Prostate gland (tissue), 2 donors: ENCODE measurements at places on chromosomes 16 and 17. TPM values are rescaled to one million over a fixed set of nuclear protein-coding genes. Genes with fewer than 3 reads are reported as not detected.
A peak's percentile ranks its signal among the peaks of the same experiment; 100 is the strongest.

RND2 gene
- 4.3 TPM for total RNA-seq

TNP2 gene
- not detected for total RNA-seq

PIK3R5 gene
- 3.2 TPM for total RNA-seq

ADAT1 gene
- 66.0 TPM for total RNA-seq

IL34 gene
- 16.6 TPM for total RNA-seq

TBC1D3C gene
- total RNA-seq = not detected

CLDN7 gene
- total RNA-seq = 45.8 TPM

SLC4A1 gene
- total RNA-seq = not detected

GNG13 gene
- total RNA-seq = not detected

C16orf89 gene
- total RNA-seq = 29.4 TPM

DCAKD gene
- total RNA-seq = 91.1 TPM

DNAI2 gene
- total RNA-seq = not detected

FBXL16 gene
- 6.1 TPM for total RNA-seq

SLC16A5 gene
- total RNA-seq = 66.4 TPM

CCL4 gene
- total RNA-seq = 1.5 TPM

GRCh38 chr17:74776044-74776962 is at the start of gene NAT9:
TSS of gene NAT9 (minus strand) at chr17:74776345. CDS start at chr17:74775698, 647 bp downstream.
- DNase-seq = peak; percentile 92
- H3K27me3 ChIP-seq = no peaks in the 10 kb centered on the region
- peak within 1 kb of the TSS; percentile 21 for H3K27ac ChIP-seq

- H3K27me3 ChIP-seq = no peaks in the 10 kb centered on the region
- no peak for DNase-seq
- H3K4me1 ChIP-seq = peaks cover 4% of the 10 kb centered on the region
- no peak overlapping the region for H3K27ac ChIP-seq
- H3K36me3 ChIP-seq = no peaks in the 10 kb centered on the region
- H3K4me3 ChIP-seq = no peak overlapping the region
Observed at GRCh38 chr17:1431631-1432104, 24.4 kb downstream of the CRK start.

DNA sequence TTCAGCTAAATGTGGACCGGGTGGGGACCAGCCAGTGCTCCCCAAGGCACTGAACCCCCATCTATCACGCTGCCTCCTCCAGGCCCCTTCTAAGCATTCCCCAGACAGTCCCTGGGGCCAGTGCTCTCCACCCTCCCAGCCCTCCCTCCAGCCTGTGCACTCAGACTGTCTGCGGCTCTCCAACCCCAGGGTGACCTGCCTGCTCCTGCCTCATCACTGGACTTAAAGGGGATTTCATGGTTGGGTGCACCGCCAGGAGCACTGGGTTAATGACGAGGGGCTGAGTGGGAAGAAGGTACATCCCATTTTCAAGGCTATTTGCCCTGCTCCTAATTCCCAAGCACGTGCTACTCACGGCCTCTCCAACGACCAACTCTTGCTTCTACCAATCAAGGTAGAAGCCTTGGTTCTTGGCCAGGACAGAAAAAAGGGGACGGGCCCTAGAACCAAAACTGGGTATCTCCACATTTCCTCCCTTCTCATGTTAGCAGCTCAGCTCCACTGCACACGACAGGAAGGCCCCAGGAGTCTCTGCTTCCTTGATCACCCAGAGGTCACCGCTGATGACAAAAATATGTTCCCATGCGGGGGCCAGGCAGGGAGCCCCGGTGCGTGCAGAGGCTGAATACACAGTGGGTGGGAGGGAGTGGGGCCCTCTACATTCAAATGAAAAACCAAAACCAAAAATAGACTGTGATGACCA is 3.5 kb upstream of the ABR start:
- no peaks in the 10 kb centered on the region for H3K4me1 ChIP-seq
- no peak overlapping the region for H3K27ac ChIP-seq
- no peak for DNase-seq
- H3K4me3 ChIP-seq = no peak overlapping the region
- H3K36me3 ChIP-seq = no peaks in the 10 kb centered on the region
- no peaks in the 10 kb centered on the region for H3K27me3 ChIP-seq

DNA sequence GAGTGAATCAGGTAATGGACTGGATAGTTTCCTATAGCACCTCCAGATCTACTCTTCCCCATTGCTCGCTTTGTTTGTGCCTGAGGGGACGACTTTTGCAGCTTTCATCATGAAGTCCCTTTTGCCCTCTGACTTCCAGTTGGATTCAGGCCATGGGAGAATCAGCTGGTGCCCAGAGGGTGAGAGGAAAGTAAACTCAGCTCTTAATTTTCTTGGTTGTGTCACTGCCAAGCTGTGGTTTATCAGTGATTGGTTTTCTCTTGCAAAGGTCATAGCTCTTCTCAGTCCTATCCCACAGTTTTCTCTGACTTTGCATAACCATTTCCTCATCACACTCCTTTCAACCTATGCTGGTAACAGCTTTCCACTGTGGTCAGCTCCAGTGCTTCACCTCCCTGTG is 200.1 kb downstream of the KCNJ2 start:
- H3K4me3 ChIP-seq = no peak overlapping the region
- H3K27me3 ChIP-seq = no peaks in the 10 kb centered on the region

DNA sequence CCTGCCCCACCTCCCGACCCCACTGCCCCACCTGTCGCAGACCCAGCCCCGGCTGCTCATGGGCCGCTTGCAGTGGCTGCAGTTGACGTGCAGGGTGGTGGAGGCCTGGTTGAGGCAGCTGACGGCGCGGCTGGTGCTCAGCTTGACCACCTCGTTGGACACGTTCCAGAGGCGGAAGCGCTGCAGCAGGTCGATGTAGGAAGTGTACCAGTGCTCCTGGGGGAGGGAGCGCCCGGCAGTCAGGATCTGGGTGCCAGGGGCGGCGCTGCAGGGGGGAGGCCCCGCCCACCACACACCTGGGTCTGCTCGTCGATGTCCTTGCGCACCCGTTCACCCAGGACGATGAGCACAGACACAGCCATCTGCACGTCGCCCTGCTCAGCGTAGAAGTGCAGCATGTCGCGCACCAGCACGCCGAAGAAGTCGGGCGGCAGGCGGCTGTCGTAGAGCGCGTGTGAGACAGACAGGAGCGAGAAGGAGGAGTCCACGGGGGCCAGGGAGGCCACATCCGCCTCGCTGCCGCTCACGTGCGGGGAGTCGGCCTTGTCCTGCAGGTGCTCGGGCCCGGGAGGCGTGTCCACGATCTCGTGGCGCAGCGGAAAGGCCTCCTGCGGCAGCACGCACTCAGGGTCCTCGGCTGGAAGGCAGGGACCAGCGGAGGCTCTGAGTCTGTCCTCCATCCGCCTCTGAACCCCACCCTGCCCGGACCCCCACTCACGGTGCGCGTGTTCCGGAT is 995 bp upstream of the JMJD8 start:
- H3K4me1 ChIP-seq = peaks cover 29% of the 10 kb centered on the region
- H3K4me3 ChIP-seq = peak overlapping the region; percentile 52
- peak overlapping the region; percentile 74 for H3K27ac ChIP-seq
- peaks cover 7% of the 10 kb centered on the region for H3K36me3 ChIP-seq
- DNase-seq = no peak

GRCh38 chr16:52076801-52077201 is 470.1 kb downstream of the TOX3 start:
- no peak overlapping the region for H3K27ac ChIP-seq
- DNase-seq = no peak
- no peaks in the 10 kb centered on the region for H3K4me1 ChIP-seq
- no peak overlapping the region for H3K4me3 ChIP-seq

DNA sequence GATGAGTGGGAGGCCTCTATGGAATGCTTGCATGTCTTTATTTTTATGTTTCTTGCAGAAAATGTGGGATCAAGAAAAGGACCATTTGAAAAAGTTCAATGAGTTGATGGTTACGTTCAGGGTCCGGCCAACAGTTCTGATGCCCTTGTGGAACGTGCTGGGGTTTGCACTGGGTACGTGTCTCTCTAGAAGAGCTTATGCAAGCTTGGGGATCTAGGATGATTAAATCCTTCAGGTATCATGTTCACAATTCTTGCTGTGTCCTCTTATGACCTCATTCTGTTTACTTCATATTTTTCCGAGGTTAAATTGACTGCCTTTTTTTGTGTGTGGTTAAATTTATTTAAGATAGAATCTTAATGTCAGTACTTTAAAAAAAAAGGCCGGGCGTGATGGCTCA is 6.4 kb downstream of the COQ7 start:
- DNase-seq = no peak
- H3K27me3 ChIP-seq = no peaks in the 10 kb centered on the region
- peak overlapping the region; percentile 34 for H3K27ac ChIP-seq
- H3K36me3 ChIP-seq = no peaks in the 10 kb centered on the region
- H3K4me3 ChIP-seq = no peak overlapping the region

- H3K4me3 ChIP-seq = no peak overlapping the region
- H3K27ac ChIP-seq = peak overlapping the region; percentile 35
- peak; percentile 10 for DNase-seq
- no peaks in the 10 kb centered on the region for H3K27me3 ChIP-seq
- no peaks in the 10 kb centered on the region for H3K36me3 ChIP-seq
Observed at GRCh38 chr17:30472238-30472890, 4.8 kb upstream of the GOSR1 start.

DNA sequence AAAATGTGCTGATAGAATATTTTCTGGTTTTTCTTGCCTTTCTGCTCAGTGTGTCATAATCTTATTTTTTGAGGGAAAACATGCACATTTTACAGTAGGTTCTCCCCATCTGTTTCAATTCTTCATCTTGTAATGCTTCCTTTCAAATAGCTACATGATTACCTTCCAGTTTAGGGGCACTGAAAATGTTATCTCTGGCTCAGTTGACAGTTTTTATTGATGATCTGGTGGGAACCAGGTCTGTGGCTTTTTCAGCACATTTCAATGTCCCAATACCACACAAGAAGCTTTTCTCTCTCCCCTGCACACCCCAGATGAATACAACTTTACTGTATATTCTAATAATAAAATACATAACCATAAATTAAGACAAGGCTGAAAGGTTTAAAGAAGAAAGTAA is 36.5 kb downstream of the FTO start:
- no peak overlapping the region for H3K27ac ChIP-seq
- H3K36me3 ChIP-seq = no peaks in the 10 kb centered on the region
- H3K27me3 ChIP-seq = no peaks in the 10 kb centered on the region
- H3K4me3 ChIP-seq = no peak overlapping the region
- H3K4me1 ChIP-seq = no peaks in the 10 kb centered on the region

- no peak overlapping the region for H3K27ac ChIP-seq
- no peak overlapping the region for H3K4me3 ChIP-seq
- H3K4me1 ChIP-seq = no peaks in the 10 kb centered on the region
Observed at GRCh38 chr16:78523212-78523985, 423.9 kb downstream of the WWOX start.

DNA sequence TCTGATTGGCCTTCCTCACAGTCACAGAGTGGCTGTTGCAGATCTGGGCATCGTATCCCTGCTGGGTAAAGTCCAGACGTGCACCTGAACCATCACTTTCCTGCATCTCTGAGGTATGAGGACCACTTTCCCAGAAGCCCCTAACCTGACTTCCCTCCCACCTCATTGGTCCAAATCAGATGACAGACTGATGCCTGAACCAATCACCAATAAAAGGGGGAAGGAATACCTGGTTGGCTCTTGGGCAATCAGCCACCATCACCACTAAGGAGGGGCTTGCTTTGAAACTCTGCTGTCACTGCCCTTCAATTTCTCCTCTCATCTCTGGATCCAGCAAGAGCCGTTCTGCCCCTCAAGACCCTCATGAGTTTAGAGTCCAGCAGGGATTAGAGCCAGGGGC is 13.6 kb upstream of the WFDC1 start:
- H3K4me3 ChIP-seq = no peak overlapping the region
- H3K27me3 ChIP-seq = no peaks in the 10 kb centered on the region
- H3K4me1 ChIP-seq = no peaks in the 10 kb centered on the region
- H3K27ac ChIP-seq = no peak overlapping the region
- H3K36me3 ChIP-seq = no peaks in the 10 kb centered on the region

GRCh38 chr17:8072729-8073461 is 14.6 kb downstream of the ALOX12B start:
- no peaks in the 10 kb centered on the region for H3K27me3 ChIP-seq
- DNase-seq = no peak
- no peaks in the 10 kb centered on the region for H3K4me1 ChIP-seq
- H3K36me3 ChIP-seq = no peaks in the 10 kb centered on the region
- H3K4me3 ChIP-seq = no peak overlapping the region
- no peak overlapping the region for H3K27ac ChIP-seq

GRCh38 chr16:11238272-11239202 is 17.5 kb downstream of the SOCS1 start:
- H3K36me3 ChIP-seq = no peaks in the 10 kb centered on the region
- DNase-seq = no peak
- H3K4me3 ChIP-seq = no peak overlapping the region
- H3K27ac ChIP-seq = no peak overlapping the region
- H3K27me3 ChIP-seq = no peaks in the 10 kb centered on the region

DNA sequence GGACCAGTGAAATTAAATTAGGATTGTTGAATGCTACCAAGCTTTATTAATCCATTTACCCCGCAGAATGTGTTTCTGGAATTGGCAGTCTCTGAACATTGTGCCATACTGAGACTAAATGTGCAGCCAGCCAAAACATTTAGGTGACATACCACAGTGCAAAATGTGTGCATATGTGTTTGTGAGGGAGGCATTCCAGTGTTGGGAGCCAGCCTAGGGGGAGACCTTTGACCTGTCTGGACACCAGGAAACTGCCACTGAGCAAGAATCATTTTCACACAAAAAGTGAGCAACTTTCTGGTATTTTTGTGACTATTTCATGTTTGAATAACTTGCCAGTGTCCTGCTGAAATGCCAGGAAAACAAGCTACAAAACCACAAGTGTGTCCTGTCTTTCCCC is 64.7 kb upstream of the SLC12A3 start:
- H3K4me1 ChIP-seq = no peaks in the 10 kb centered on the region
- no peaks in the 10 kb centered on the region for H3K27me3 ChIP-seq
- H3K4me3 ChIP-seq = no peak overlapping the region
- H3K27ac ChIP-seq = no peak overlapping the region
- no peaks in the 10 kb centered on the region for H3K36me3 ChIP-seq

GRCh38 chr17:77502626-77503292 is 362.0 kb downstream of the SEC14L1 start:
- DNase-seq = no peak
- no peaks in the 10 kb centered on the region for H3K4me1 ChIP-seq
- no peak overlapping the region for H3K4me3 ChIP-seq
- no peaks in the 10 kb centered on the region for H3K36me3 ChIP-seq

- H3K4me3 ChIP-seq = no peak overlapping the region
- H3K36me3 ChIP-seq = no peaks in the 10 kb centered on the region
- no peak overlapping the region for H3K27ac ChIP-seq
- peaks cover 10% of the 10 kb centered on the region for H3K4me1 ChIP-seq
Observed at GRCh38 chr17:50048146-50048720, 7.7 kb upstream of the ITGA3 start.

GRCh38 chr17:28181568-28181967 is 137.4 kb upstream of the TMEM97 start:
- H3K36me3 ChIP-seq = no peaks in the 10 kb centered on the region
- H3K27me3 ChIP-seq = no peaks in the 10 kb centered on the region
- no peak overlapping the region for H3K27ac ChIP-seq
